ENCODE measurements at places on chromosomes 1 and 21.

- peak; percentile 69 for DNase-seq
Measured at GRCh38 chr1:157505481-157506272, 46.6 kb downstream of the FCRL5 start.

DNA sequence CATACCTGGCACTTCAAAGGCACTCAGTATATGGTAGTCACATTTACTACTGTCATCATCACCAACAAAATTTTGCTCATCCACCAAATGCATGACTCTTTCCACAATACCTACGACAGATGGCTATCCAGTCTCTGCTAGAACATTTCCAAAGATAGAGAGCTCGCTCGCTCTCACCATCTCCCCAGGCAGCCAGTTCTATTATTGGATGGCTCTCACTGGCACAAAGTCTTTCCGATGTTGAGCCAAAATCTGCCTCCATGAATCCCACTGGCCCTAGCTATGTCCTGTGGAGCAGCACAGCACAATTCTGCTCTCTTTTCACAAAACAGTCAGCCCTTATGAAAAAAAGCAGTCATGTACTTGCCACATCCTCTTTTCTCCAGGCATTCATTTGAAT lies 102.1 kb downstream of the DAB1 start:
- DNase-seq = no peak

DNA sequence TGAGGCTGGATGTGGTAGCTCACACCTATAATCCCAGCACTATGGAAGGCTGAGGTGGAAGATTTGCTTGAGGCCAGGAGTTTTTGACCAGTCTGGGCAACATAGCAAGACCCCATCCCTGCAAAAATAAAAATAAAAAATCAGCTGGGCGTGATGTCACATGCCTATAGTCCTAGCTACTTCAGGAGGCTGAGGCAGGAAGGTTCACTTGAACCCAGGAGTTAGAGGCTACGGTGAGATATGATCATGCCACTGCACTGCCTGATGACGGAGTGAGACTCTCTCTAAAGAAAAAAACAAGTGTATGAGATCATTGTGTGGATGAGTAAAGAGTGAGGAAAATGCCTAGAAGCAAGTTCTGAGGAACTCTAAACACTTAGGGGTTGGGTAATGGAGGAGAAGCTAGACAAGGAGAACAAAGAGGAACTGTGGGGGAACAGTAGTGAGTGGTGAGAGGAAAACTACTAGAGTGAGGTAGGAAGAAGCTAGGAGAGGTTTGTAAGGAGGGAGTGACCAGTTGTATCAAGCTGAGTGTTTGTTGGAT lies 17.0 kb downstream of the CLIC4 start:
- no peak for DNase-seq

DNA sequence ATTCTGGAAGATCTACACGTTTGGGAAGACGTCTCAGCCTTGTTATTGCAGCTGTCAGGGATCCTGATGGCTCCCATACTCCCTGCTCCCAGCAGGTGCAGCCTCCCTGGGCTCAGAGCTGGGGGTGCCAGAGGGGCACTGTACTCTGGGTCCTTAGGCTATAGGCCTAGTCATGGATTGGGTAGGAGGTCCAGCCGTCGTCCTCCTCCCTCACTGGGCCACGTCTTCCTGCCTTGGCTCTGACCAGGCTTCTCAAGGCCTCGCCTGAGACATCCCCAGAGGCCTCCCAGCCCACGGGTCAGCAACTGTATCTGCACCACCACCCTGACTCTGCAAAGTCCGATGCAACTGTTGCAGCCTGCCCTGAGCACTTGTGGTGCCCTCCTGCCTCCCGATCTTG lies 18.2 kb downstream of the MYOM3 start:
- peak; percentile 37 for DNase-seq

GRCh38 chr21:15514073-15514946 lies 215.5 kb upstream of the USP25 start:
- no peak for DNase-seq

GRCh38 chr21:22374218-22374969 lies 1376.2 kb downstream of the NCAM2 start:
- DNase-seq = peak; percentile 8

GRCh38 chr1:198373376-198373775 lies 167.1 kb downstream of the ATP6V1G3 start:
- no peak for DNase-seq

GRCh38 chr1:175191659-175192058 lies 917 bp downstream of the KIAA0040 start:
- peak; percentile 30 for DNase-seq

- DNase-seq = no peak
Measured at GRCh38 chr1:67105508-67105907, 29.3 kb downstream of the C1orf141 start.

DNA sequence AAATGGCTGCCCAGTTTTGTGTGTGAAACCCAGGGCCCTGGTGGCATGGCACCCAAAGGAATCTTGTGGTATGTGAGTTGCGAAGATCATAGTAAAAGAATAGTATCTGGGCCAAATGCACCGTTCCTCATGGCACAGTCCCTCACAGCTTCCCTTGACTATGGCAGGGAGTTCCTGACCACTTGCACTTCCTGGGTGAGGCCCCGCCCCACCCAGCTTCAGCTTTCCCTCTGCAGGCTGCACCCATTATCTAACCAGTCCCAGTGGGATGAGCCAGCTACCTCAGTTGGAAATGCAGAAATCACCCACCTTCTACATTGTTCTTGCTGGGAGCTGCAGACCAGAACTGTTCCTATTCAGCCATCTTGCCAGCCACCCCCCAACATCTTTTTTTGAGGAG lies 63.0 kb downstream of the SLC5A9 start:
- DNase-seq = no peak

- DNase-seq = no peak
Measured at GRCh38 chr1:54582566-54583306, 34.7 kb downstream of the ACOT11 start.
